Hypothalamus (tissue), 51 donors: ENCODE measurements at places on chromosomes 7 and 10.

DNA sequence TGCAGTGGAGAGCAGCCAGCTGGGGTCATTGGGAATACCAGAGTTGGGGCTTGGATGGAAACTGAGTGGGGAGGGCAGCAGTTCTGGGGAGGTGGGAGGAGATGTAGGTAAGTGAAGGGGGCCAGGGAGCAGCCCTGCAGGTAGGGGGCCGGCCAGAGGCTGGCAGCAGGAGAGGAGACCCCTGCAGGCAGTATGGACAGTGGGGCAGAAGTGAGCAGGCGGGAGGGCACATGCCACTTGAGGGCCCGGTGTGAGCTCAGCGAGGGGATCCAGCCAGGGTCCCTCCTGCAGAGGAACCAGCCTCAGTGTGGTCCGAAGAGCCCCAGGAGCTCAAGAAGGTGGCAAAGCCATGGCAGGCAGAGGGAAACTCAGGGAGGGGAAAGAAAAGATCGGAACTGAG lies 75.4 kb downstream of the WDR11 start:
- no peak for DNase-seq

DNA sequence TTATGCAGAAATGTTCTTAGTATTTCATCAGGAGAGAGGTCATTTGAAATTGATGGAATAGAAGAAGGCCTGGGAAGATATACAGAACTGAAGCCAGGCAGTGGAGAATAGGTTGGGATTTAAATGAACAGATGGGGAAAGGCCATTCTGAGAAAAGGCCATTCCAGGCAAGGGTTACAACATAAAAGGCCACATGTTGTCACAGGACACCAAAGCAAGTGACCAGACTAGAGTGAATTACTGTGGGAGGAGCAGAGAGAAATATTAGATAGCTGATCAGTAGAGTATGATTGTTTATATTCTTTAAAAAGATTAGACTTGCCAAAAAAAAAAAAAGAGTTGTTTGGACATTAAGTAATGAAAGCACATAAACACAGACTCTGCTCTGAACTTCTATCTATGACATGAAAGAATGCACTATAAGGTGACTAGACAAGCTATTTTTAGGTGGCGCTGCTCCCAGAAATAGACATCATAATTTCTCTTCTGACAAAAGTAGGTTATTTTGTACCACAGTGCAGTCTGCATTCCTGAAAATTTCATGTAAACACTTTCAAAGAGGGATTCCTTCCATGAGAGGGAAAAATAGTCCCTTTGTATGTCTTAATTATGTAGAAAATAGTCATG lies 55.2 kb upstream of the DKK1 start:
- no peak for DNase-seq

DNA sequence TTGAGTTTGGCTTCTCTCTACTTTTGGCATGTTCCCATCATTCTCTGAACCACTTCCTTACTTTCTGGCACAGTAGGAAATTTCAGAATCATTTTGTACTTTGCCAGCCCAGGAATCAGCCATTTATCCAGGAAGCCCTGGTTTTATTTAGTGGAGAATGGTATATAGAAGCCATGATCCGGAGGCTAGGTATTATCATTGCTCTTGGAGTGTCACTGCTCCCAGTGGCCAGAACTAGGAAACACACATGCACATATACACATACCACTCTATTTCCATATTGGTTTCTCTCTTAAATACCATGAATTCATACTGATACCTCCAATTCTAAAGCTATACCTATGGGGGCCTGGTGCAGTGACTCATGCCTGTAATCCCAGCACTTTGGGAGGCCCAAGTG lies 36.3 kb downstream of the SUFU start:
- no peak for DNase-seq

- peak; percentile 51 for DNase-seq
Measured at GRCh38 chr10:63106111-63106755, 26.9 kb upstream of the NRBF2 start.

- no peak for DNase-seq
Measured at GRCh38 chr10:15265056-15265455, 96.6 kb upstream of the NMT2 start.

- DNase-seq: no peak
Measured at GRCh38 chr10:123800821-123801220, 90.8 kb downstream of the CPXM2 start.

DNA sequence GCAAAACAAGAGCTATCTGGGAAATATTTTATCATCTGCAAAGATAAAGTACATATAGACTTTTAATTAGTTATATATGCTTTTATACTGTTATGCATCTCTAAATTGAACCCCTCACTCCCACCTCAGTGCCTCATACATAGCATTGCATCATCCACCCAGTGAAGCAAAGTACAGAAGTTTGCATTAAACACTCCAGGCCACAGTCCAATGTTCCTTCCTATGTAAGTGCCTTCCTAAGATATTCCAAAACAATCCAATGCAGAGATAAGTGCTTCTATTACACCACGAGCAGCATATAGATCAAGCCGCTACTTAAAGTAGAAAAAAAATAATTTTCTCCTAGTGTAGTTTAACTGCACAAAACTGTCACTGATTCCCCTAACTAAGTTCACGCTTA lies 3.4 kb downstream of the CPXM2 start:
- DNase-seq: no peak

DNA sequence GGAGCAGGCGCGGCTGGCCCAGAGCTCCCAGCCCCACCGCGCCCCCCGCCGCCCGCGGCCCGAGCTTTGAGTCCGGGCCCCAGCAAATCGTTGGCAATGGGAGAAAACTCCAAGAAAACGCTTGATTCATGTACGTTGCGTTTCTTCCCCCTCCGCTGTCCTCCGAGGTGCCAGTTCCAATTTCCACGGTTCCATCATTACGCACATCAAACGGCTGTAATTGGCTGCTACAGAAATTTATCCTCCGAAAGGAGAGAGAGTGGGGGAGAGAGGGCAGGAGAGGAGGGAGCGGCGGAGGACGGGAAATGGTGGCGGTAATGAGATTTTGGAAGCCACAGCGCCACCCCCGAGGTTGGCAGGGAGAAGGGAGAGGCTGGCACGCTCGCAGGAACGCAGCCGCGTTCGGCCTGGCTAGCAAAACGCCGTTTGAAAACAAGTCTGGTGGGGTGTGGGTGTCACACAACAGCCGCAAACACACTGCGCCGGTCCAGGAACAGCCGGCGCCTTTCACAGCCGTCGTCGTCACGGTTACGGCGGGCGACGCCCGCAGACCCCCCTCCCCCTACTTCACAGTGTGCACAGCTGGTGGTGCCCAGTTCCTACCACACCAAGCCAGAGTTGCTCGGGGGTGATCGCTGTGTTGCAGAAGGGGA lies 57.5 kb downstream of the UNCX start:
- peak; percentile 62 for DNase-seq

DNA sequence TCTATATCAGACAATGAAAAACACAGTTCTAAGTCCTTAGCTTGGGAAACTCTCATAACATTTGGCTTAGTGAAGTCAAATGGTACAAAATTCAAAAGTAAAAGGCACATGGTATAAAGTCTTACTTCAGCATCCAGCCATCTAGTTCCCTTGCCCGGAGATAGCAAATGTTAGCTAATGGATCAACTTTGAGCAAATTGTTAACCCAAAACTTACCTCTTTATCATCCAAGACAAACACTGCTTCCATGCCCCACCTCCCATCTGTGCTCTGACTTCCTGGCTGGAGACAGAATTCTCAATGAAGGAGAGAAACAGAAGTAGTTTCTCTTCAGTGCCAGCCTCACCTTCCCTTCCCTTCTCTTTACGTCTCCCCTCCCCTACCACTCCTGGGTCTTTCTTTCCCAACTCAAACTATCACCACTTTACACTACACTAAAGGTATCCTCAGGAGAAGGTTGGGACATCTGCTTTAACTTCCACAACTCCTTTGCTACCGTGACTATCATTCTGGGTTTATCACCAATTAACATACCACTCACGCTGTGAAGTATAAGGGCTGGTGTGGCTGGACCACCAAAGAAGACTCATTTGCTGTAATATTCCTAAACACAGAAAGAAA lies 21.2 kb upstream of the ZNRF2 start:
- no peak for DNase-seq

- DNase-seq: no peak
Measured at GRCh38 chr10:120559800-120560199, 102.8 kb downstream of the PLPP4 start.

- no peak for DNase-seq
Measured at GRCh38 chr7:133510326-133511055, 257.6 kb downstream of the EXOC4 start.

- no peak for DNase-seq
Measured at GRCh38 chr7:77858278-77858677, 59.7 kb downstream of the PHTF2 start.

GRCh38 chr10:58608826-58609531 lies 96.3 kb downstream of the BICC1 start:
- DNase-seq: no peak

DNA sequence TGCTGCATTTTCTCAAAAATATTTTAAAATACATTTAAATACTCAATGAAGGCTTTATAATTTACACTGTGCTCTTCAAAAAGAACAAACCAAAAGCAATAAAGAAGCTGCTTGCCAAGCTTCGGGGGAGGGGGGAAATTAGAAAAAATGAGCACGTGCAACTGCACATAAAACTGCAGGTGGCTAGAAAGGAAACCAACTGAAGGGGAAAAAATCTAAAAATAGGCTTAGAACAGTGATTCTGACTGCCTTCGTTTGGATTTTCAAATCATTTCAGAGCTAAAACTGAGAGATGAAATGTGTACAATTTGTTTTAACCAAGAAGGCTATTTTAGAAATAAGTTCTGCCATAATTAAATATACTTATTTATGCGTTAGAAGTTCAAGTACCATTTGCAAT lies 61.4 kb downstream of the ABI1 start:
- no peak for DNase-seq

DNA sequence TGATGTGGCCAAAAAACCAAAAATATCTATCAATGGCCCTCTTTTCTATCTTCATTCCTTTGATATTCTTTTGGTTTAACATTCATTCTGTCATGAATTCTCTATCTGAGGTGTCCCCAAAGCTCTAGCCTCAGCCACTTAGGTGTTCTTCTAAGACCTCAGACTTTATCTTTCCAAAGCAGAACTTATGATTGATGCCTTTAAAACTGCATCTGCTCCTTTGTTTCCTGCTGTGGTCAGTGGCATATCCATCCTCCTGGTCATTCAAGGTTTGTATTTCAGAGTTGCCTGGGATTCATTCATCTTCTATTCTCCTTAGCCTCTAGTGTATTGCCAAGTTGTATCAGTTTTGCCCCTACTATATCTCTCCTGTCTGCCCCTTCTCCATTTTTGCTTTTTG lies 30.6 kb downstream of the FHIP2A start:
- DNase-seq: no peak

- no peak for DNase-seq
Measured at GRCh38 chr10:7866176-7866575, 47.9 kb downstream of the TAF3 start.

- no peak for DNase-seq
Measured at GRCh38 chr7:70587739-70588138, 544.2 kb upstream of the GALNT17 start.

DNA sequence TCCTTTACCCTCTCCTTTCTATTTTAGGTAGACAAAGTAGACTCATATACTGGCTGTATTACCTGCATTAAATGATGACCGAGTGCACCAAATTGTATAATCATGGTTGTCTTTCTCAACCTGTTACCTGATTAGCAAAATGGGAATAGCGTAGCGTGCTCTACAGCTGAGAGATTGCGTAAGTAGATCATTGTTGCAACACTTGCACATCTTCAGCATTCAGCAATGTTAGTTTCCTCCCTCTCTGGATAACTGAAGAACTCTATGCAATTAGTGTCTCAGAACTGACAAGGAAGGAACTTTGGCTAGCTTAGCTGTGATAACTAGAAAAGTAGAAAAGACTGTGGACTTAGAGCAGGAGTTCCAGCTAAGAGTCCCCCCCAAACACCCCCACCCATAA lies 787.4 kb downstream of the PHTF2 start:
- DNase-seq: no peak

- DNase-seq: no peak
Measured at GRCh38 chr10:120607016-120607709, 150.1 kb downstream of the PLPP4 start.

DNA sequence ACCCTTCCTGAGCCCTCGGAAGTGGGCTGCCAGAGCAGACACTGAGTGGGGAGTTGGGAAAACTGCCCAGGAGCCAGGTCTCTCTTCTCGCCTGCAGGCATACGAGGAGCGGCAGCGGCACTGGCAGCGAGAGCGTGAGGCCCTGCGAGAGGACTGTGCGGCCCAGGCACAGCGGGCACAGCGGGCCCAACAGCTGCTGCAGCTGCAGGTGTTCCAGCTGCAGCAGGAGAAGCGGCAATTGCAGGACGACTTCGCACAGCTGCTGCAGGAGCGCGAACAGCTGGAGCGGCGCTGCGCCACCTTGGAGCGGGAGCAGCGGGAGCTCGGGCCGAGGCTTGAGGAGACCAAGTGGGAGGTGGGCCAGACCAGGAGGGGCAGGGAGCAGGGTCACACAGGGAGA lies 5.8 kb downstream of the LZTS2 start:
- no peak for DNase-seq

DNA sequence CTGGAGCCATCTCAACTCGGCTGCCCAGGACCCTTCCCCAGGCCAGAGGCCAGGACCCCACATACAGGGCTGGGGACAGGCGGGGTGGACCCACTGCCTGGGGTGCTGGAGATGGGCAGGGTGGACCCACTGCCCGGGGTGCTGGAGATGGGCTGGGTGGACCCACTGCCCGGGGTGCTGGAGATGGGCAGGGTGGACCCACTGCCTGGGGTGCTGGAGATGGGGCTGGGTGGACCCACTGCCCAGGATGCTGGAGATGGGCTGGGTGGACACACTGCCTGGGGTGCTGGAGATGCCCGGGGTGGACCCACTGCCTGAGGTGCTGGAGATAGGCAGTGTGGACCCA lies 32.4 kb upstream of the FOXL3 start:
- no peak for DNase-seq

GRCh38 chr7:99601656-99602310 lies 3.7 kb downstream of the TMEM225B start:
- DNase-seq: no peak

DNA sequence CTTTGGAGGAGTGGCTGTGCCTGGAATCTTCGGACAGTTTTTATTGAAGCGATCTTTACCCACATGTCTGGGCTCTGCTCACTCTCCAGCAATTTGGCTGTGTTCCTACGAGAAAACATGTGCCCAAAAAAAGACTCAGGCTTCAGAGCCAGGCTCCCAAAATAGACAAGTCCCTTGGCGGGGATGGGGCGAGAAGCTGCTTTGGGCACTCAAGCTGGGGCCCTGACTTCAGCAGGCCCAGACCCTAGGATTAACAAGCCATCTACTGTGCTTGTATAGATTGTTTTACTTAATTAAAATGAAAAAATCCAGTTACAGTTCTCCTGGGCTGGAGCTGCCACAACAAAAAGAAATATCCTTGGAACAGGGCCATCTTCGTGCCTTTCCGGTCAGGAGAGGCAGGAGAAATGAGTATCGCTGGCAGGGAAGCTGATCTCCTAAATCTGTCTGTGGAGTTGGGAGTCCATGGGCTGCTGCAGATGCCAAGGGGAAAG lies 51.4 kb upstream of the PDCD4 start:
- DNase-seq: no peak

- DNase-seq: no peak
Measured at GRCh38 chr10:5413012-5413938, 918 bp downstream of the NET1 start.

- no peak for DNase-seq
Measured at GRCh38 chr7:48563334-48563733, 361.0 kb upstream of the CDC14C start.

- no peak for DNase-seq
Measured at GRCh38 chr10:89347701-89348457, 20.1 kb downstream of the IFIT3 start.
